Left renal cortex interstitium (tissue), 4 donors: ENCODE measurements at places on chromosomes 2 and 18. TPM values are rescaled to one million over a fixed set of nuclear protein-coding genes. Genes with fewer than 3 reads are reported as not detected.

RAB6C gene
- 0.91 TPM for polyA plus RNA-seq

MYOM1 gene
- 9.7 TPM for polyA plus RNA-seq

MLPH gene
- 6.2 TPM for polyA plus RNA-seq

MDH1B gene
- polyA plus RNA-seq, result 17.1 TPM

LYG2 gene
- polyA plus RNA-seq, result 0.21 TPM
